ENCODE measurements at places on chromosomes 12 and 14.

- DNase-seq: peak; percentile 8
Observed at GRCh38 chr12:77679686-77680085, 151.0 kb upstream of the NAV3 start.

- DNase-seq: no peak
Observed at GRCh38 chr14:72254937-72255472, 322.8 kb downstream of the RGS6 start.

GRCh38 chr14:35365130-35366055, 39.2 kb downstream of the NFKBIA start:
- DNase-seq: no peak

DNA sequence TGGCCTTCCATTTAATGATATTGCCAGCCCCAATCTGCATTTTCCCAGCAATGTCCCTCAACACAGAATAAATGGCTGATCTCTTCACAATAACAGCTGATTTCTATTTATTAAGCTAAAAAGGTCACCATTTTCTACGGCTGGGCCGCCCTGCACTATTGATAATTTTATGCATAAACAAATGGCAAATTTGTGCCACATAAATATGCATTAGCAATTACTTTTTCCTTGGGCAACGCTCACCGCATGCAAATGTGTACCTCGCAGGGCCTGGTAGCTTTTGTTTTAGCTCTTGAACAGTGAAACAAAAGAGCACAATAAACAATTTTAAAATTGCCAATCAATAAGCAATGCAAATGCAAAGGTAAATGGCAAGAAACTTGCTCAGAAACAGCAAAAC, 331.9 kb upstream of the SOX5 start:
- no peak for DNase-seq

GRCh38 chr14:39107591-39107996, 4.6 kb upstream of the SEC23A start:
- DNase-seq: no peak

- DNase-seq: no peak
Observed at GRCh38 chr12:123131879-123132402, 18.9 kb downstream of the PITPNM2 start.

- DNase-seq: no peak
Observed at GRCh38 chr12:17357396-17357795, 732.6 kb downstream of the RERGL start.

DNA sequence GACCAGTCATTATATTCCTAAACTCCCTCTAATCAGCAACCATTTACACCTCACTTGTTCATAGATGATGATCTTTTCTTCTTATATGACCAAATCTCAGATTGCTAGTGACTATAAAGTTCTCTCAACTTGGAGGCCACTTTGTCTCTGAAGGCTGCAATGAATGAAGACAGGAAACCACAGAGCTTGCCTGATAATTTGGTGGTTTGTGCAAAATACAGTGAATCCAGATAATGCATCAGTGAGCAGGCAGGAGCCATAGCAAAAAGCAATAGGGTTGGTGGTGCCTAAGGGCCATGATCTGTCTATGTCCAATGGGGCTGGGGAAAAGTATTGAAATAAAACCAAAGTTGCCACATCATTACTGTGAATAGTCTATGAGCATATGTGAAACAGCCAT, 123.8 kb upstream of the LRFN5 start:
- no peak for DNase-seq

DNA sequence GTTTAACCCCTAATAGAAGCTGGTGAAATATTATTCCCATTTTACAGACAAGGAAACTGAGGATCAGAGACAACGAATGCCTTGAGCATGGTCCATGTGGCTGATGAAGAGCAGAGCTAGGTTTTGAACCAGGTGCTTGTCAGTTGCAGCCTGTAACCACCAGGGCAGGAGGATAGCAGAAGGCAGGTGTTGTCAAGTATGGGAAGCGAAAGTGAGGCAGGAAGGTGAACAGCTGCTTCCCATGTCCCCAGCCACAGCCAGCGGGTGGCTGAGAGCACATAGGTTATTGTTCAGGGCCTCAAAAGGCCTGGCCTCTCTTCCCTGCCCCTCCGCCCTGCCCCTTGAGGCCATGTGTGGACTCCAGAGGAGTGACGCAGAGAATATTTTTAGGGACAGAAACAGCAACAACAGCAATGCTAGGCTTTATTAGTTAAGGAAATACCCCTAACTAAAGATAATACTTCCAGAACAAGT, 39.6 kb downstream of the IQSEC3 start:
- no peak for DNase-seq

- no peak for DNase-seq
Observed at GRCh38 chr12:53516758-53517455, 9.6 kb upstream of the NPFF start.

DNA sequence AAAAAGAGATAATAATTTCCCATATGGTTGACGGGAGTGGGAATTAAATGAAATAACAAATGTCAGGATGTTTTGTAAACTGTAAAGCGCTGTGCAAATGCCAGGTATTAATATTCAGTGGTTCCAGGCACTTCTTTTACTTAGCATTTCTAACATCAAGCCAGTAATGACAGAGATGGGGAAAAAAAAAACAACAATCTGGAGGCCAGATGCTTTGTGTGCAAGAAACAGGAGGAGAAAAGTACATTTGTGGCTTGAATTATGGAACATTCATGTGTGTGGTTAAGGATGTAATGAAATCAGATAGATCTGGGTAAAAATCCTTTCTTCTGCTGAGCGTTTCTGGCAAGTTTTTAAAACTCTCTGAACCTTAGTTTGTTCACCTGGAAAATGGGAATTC, 509.6 kb downstream of the FUT8 start:
- no peak for DNase-seq

DNA sequence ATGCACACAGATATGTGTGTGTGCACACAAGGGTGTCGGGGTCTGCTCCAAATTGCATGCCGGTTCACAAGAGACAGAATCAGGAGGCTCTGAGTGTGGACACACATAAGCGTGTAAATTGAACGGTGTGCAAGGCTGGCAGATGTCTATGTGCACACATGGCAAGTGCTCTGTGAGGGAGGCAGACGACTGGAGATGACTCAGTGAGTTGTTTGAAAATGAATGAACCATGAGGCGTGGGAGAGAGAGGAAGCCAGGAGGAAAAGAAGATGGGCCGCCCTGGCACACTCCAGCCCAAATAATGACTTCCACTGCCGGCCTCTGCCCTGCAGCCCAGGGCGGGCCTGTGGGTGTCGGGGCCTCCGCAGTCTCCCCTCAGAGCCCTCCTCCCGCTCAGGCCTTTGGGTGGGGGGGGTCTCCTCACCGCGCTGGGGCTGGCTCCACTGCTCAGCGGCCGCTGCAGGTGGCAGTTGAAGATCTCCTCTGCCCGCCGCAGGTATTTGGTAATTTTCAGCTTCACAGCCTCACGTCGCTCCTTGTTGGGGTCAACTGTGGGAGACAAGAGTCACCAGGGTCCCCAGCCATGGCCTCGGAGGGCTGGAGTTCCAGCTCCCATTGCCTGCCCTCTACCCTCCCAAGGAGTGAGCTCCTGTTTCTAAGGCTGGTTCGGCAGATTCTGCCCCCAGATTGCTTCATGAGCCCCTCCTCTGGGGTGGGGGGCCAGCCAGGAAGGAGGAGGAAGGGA, 3.5 kb downstream of the RPS6KL1 start:
- no peak for DNase-seq

GRCh38 chr14:100834794-100835547, 9.1 kb downstream of the MEG3 start:
- no peak for DNase-seq

GRCh38 chr14:74616507-74616906, 4.5 kb upstream of the LTBP2 start:
- DNase-seq: no peak

- no peak for DNase-seq
Observed at GRCh38 chr14:101064121-101064661, 160.7 kb upstream of the RTL1 start.

DNA sequence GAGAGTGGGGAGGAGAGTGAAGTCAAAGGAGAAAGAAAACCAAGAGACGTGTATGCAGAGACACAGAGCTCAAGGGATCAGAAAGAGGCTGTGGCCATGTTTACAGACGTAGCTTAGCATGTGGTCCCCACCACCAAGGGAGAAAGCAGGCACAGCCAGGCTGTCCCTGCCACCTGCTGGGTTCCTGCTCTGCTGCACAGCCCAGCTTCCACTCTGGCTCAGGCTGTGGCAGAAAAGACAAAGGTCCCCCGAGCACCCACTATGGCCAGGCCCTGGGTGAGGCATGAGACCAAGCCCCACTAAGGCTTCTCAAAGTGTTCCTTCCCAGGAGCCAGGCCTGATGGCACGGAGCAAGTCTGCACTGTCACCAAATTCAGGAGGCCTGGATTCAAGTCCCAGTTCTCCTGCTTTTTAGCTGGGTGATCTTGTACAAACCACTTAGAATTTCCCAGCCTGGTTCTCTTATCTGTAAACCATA, 25.9 kb upstream of the COL2A1 start:
- DNase-seq: no peak

DNA sequence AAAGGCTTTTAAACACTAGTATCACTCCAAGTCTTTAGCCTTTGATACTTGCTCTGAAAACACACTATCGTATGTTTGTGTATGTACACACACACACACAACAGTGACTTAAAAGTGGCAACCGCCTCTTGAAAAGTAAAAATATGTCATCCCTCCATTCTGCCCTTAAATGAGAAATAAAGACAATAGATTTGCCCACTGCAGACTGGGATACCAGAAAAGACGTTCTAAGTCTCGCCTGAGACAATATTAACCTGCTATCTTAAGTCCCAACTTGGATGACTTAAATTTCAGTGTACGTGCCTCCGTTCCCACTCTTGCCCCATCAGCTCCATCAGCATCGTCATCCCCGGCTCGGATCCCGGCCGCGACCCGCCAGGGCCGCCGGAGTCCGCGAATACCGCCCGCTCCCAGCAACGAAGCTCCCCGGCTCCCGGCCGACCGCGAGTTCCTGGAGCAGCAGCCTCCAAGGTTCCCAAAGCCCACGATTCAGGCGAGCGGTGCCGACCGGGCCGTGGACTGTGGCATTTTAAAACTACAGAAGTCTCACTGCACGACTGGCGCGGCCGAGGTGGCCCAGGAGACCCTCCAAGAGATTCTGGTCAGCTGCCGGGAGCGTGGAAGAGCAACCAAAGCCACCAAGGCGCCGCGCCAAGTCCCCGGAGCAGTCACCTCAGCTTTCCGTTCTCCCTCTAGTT, 2.8 kb upstream of the ARID2 start:
- DNase-seq: no peak

DNA sequence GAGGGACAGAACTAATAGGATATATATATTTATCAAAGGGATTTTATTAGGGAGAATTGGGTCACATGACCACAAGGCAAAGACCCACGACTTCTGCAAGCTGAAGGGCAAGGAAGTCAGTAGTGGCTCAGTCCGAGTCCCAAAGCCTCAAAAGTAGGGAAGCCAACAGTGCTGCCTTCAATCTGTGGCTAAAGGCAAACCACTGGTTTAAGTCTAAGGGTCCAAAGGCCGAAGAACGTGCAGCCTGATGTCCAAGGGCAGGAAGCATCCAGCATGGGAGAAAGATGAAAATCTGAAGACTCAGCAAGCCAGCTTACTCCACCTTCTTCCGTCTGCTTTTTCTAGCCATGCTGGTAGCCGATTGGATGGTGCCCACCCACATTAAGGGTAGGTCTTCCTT, 157.9 kb upstream of the CRY1 start:
- no peak for DNase-seq

DNA sequence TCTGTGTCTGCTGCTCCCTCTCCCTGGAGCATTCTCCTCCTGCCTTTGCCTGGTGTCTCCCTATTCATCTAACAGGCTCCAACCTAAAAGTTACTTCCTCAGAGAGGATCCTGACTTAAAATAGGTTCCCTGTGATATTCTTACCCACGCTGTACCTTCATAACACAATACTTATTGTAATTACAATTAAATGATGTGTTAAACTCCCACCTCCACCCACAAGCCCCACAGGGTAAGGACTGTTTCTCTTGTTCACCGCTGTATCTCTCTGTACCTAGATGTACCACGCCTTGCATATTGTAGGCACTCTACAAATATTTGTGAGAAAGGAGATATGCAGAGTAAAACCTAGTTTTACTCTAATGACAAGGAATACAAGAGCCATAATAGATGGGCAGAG, 5.0 kb downstream of the HEBP1 start:
- no peak for DNase-seq

DNA sequence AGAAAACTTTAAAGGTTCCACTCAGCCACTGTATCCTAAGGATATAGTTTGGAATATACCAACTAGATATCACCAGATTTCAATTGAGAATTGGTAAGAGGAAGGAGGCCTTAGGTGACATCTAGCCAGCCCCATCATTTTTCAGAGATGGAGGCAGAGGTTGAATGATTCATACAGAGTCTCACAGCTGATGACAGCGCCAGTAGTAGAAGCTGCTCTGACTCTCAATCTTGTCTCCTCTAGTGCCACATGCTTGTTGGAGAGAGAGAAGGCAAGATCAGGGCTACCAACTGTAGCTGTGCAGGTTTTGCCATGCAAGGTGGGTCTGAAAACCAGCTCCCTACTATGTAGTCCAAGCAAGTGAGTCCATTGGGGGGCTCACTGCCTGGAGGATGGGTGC, 6.1 kb downstream of the FRMD6 start:
- no peak for DNase-seq

GRCh38 chr12:40188558-40189320, 36.1 kb upstream of the LRRK2 start:
- DNase-seq: no peak

- no peak for DNase-seq
Observed at GRCh38 chr14:81095539-81095938, 125.2 kb downstream of the GTF2A1 start.

DNA sequence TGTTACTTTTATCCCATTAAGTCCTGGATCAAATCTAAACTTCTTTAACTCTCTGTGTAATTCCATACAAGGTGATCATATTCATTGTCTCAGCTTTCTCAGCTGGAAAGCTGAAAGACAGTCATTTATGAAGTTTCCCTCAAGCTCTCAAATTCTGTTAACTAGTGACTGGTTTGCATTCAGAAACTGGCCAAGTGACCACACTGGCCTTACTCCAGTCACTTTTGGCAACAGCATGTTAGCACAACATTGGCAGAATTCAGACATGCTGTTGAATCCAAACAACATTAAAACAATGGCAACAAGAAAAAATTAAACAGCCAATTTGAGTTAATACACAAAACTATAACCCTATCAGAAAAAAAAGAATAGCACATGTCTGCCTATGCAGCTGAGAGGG, 343.3 kb downstream of the MDGA2 start:
- no peak for DNase-seq

DNA sequence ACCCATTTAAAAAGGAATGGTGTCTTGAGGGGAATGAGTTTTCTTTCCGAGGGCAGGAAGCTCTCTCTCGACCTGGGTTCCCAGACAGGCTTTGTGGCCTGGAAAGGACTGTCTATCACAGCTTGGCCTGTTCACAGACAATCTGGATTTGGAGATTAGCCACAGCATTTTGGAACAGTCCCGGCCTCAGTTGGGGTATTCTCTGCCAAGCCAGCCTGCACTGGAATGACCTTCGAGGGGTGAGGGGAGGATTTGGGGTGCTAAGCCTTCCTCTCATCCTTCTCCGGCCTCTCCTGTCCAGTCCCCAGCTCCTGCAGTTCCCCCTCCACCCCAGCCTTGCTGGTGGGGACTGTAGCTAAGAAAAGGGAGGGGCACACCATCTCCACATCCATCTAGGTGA, 13.0 kb downstream of the TBX5 start:
- no peak for DNase-seq
